ENCODE measurements at places on chromosomes 7 and 10.

GRCh38 chr7:150663802-150664494, 21.6 kb upstream of the GIMAP2 start:
- no peak for DNase-seq

GRCh38 chr10:5184987-5185775, at the start of gene AKR1C8:
AKR1C8 (minus strand) TSS chr10:5185150; CDS start chr10:5185104, 46 bp downstream.
- no peak for DNase-seq

DNA sequence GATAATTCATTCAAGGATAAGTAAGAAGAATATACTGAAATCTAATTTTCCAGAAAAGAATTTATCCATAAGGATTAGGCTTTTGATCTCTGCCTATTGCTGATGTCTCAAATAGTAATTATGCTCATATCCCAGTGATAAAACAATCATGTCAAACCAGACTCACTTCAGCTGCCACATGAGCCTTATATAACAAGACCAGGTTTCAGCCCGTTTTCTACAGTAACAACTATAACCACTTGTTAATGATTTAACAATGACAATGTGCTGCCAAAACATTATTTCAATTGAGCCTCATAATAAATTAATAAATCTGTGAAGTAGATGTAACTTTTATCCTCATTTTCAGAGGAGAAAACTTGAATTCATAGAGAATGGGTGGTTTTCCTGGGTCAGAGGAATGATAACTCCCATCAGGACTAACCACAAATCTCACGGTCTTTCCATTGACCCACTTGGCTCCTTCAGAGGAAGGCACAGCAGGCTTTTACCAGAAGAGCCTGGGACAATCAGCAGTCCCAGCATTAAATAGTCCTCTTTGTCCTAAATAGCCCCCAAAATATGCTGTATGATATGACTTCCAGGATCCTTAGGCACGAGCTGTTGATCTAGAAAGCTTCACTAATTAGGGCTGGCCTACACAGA, 42.5 kb upstream of the SLIT1 start:
- no peak for DNase-seq

DNA sequence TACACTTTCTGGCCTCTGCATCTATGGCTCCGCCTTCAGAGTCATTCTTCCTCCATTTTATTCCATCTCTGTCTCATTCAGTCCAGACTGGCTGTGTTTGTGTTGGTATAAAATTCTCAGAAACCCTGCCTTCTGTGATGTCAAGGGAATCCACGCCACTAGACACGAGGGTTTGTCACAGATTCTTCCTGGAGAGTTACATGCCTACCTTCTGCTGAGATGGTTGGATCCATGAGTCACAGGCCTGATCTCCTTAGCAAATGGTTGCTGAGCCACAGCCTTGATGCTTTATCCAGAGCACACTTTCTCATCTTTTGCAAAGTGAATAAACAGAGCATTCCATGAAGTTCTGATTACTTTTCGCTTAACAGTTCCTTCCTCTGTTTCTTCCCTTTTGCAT, 35.9 kb upstream of the TSPAN33 start:
- DNase-seq: peak; percentile 28

All from A549 (cell line).